ENCODE measurements at places on chromosomes 4 and X.
A peak's percentile ranks its signal among the peaks of the same experiment; 100 is the strongest.

GRCh38 chrX:39214387-39215126 is 413.3 kb downstream of the MID1IP1 start:
- peak; percentile 5 for DNase-seq

GRCh38 chr4:53974561-53974960 is 89.8 kb downstream of the CHIC2 start:
- DNase-seq = no peak

- no peak for DNase-seq
These were observed 384.9 kb upstream of the SLC7A11 start for GRCh38 chr4:138627096-138627495.

DNA sequence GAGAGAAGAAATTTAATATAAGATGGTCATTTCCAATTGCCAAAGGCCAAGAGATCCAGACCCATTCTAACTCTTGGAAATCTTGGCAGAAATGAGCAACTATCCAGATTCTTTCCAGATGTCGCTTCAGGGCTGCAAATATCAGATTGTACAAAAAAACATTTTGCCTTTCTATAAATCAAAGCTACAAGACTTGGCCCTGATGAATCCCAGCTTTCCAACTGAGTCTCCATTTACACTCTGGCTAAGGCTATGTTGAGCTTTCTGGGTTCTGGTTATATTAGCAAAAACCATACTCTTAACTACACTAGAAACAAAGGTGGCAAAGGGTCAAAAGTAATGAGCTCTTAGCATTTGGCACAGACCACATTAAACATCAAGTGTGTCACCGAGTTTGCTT is 345.8 kb downstream of the OPHN1 start:
- DNase-seq = no peak

GRCh38 chr4:68228568-68228967 is 16.9 kb downstream of the TMPRSS11B start:
- DNase-seq = no peak

GRCh38 chr4:6724421-6725111 is 8.6 kb downstream of the BLOC1S4 start:
- DNase-seq = no peak

DNA sequence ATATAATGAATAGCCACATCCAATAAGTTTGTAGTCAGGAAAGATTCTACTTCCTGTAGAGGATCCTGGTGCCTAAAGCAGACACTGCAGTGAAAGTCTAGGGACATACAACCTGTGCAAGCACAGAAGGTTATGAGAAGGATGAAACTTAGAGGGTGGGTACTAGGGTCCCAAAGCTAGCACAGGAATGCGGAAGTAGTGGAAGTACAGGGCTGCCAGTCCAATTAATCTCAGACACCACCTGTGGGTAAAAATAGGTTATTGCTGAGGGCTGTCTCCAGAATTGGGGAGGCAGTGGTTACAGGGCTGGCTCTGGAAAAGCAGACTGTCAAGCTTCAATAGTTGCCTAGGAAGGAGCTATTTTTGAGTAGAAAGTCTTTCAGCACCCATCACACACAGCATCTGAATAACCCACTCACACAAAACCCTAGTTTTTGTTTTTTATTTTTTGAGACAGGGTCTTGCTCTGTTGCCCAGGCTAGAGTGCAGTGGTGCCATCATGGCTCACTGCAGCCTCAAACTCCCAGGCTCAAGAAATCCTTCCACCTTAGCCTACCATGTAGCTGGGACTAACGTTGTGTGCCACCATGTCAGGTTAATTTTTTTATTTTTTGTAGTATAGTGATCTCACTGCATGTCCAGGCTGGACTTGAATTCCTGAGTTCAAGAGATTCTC is 50.8 kb upstream of the ELF2 start:
- no peak for DNase-seq

GRCh38 chrX:102599951-102600579 is 750 bp downstream of the ARMCX5 start:
- DNase-seq = no peak

DNA sequence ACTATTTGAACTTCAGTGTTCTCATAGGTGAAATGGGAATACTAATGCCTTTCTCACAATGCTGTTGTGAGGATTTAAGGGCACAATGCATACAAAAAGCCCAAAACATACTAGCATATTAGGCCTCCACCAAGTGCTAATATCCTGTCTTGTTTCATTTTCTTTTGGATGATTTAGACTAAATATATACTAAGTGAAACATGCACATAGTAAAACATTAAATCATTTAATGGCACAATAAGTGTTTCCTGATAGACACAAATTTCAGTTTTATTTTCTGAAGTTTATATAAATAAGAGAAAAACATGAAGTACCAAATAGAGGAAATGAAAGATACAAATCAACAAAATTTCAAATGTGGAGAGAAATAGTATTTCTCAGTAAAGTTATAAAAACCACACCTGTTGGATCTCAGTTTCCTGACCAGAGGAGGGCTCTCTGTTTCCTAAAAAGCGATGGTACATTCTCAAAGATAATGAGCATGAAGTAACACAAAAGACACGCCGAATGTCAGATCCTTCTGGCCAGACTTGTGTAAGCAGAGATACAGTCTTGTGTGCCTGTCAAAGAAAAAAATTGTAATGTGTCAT is 25.1 kb downstream of the DDX60 start:
- no peak for DNase-seq

GRCh38 chr4:73523126-73523525 is 41.6 kb downstream of the AFM start:
- DNase-seq = no peak

GRCh38 chr4:89398644-89399043 is 91.0 kb upstream of the GPRIN3 start:
- DNase-seq = no peak

DNA sequence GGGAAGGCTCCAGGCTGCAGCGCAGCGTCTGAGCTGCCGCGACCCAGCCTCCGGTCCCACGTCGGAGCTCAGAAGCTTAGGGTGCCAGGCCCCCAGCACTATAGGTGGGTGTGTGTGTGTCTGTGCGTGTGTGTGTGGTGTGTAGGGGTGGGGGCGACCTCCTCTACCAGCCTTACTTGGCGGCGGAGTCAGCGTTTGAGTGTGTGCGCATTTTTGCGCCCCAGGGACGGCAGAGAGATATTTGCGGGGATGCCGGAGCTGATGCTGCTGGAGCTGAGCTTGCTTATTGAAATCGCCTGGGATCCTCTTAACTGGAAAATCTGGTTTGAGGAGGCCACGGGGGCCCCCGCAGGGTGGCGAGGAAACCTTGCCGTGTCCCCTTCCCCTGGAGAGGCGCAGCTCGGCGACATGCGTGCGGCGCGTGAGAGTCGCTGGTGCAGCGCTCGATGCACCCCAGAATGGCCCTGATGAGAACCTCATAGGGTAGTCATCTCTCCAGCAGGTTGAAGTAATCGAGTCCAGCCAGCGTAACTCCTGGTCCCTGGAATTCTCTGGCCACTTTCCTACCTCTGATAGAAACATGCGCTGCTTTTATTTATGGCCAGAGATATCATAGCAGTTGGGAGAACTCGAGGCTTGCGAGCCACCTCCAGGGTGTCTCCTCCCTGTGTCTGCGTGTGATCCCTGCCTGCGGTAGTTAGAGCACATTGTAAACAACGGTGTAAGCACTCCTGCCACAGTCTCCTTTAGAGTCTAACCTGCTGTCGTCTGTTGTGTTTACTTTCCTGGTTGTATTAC is 2.7 kb downstream of the ADGRL3 start:
- DNase-seq = no peak

DNA sequence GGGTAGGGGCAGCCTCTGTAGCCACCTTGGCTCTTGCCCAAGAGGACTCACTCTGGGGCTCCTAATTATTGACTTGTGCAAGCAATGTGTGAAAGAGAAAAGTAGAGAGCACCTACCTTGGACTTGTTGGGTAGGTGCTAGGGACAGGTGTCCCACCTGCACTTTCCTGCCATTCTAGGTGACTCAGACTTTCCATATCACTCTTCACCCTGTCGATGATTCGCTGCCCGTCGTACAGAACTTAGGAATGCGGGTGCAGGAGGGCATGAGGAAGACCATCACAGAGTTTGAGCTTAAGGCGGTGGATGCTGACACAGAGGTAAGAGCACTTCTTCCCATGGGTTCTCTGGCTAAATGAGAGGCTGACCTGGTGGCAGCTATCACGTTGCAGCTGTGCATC is 87.3 kb upstream of the ANXA3 start:
- DNase-seq = no peak

- peak; percentile 76 for DNase-seq
These were observed 29.2 kb upstream of the CCNI start for GRCh38 chr4:77104791-77105540.

DNA sequence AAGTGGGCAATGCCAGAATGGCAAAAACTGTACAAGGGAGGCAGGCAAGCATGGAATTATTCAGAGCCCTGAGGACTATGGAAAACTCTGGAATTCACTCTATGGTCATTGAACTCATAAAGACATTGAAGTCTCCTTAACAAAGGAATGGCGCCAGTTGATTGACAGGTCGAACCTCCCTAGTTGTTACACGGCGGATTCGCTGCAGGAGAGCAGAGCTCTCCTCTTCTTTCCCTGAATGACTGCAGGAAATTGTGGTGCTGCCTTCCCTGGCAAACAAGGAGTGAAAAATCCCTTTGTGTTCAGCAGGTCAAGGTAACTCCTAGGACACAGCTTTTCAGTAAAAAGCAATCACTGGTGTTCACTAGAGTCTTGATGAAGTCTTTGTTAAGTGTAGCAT is 732.8 kb upstream of the FRG1 start:
- no peak for DNase-seq

DNA sequence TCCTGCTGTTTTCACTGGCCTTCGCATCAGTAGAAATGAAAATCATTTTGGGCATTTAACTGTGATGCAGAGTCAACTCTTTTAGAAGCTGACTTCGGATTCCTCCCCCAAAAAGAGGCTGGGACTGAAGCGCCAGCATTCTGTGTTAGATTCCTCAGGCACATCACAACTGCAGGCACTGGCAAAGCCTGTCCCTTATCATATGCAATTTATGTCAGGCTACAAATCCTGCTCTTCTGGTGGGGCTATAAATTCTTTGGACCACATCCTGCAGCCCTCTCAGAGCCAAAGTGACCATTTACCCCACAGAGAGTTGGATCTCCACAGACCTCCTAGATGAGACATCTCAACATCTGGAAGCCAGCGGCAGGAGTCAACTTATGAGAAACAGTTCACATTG is 138.4 kb downstream of the CBR4 start:
- no peak for DNase-seq

DNA sequence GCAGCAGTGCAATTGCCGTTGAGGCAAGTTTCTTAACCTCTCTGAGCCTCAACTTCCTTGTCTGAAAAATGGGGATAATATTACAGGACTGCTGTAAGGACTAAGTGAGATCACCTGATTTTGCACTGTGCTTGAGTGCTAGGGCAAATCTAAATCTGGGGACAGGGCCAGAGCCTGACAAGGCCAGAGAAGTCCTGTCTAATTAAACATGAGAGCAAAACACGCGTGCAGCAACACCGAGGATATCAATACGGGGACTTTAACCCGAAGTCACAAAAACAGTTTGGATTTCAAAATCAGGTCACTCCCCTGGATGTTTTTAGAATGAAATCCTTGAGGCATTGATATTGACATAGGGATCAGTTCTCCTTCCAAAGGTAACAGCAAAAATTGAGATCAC is 5.7 kb upstream of the GJB1 start:
- peak; percentile 27 for DNase-seq

- no peak for DNase-seq
These were observed 107.7 kb upstream of the TLR2 start for GRCh38 chr4:153576443-153576774.

DNA sequence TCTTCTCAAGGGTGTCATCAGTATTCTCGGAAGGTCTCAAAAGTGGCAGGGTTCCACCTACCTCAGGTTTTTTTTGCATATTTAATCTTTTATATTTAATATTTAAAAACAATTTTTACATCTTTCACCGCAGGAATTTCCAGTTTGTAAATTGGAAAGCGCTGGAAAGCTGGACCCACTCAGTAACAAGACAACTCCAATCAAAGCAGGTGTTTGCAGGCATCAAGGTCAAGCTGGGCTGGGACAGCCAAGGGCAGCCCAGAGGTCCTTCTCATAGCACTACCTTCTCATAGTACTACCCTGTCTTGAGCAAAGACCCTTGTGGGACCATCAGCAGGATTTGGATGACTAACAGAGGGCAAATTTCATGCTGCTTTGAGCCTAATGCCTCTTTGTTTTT is 160.1 kb downstream of the TET2 start:
- no peak for DNase-seq

GRCh38 chr4:1116838-1117237 is 3.5 kb upstream of the RNF212 start:
- DNase-seq = no peak

DNA sequence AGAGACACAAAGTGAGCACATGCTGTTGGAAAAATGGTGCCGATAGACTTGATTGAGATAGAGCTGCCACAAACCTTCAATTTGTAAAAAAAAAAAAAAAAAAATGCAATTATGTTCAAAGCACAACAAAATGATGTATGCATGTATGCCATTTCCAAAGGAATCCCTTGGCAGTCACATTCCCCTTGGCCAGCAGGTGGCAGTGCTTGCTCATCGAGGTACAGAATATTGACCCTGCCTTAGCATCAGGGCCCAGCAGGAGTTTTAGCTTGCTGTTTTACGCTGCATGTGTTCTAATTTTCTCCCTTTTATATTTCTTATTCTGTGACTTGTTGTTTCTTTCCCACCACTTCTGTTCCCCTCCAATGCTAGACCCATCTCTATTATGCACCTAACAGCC is 34.5 kb upstream of the CYBB start:
- peak; percentile 69 for DNase-seq

GRCh38 chrX:76253432-76253831 is 80.6 kb downstream of the PBDC1 start:
- DNase-seq = peak; percentile 52

GRCh38 chrX:37666516-37666915 is 19.1 kb upstream of the XK start:
- DNase-seq = no peak

DNA sequence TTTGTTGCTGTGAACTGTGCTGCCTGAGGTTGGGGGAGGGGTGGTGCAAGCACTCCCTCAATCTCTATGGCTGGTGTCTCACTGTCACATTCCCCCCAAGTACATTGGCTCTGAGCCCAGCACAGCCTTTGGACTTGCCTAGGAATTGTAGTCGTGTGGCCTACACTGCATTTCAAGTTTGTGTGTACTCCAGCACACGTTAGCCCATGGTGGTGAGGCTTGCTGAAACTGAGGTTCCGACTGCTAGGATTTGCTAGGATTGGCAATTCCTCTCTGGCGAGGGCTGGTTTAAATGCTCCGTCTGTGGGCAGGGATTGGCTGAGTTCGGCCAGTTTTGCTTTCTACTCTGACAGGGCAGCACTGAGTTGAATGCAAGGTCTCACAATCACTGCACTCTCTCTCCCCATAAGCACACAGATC is 121.7 kb upstream of the CXXC4 start:
- peak; percentile 68 for DNase-seq

DNA sequence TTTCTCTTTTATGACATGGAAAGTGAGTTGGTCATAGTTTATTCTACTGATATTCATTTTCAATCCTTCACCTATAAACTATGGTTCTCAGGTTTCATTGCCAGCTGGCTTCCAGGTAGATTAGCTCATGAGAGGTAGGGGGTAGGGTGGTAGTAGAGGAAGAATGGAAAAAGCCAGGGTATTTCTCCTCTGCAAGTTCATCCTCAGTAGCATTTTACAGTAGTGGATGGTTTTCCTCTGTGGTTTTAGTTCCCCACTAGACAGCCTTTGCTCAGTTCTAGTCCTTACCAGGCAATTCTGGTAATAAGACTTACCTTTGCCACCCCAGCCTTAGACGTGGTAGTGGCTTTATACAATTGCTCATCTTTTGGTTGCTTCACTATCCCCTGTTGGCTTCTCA is 8.9 kb upstream of the NAA11 start:
- no peak for DNase-seq

GRCh38 chr4:107740381-107740780 is 20.3 kb upstream of the PAPSS1 start:
- DNase-seq = no peak

- no peak for DNase-seq
These were observed 13.0 kb upstream of the SEPSECS start for GRCh38 chr4:25172961-25173915.
